ENCODE measurements at places on chromosomes 1 and 21.

DNA sequence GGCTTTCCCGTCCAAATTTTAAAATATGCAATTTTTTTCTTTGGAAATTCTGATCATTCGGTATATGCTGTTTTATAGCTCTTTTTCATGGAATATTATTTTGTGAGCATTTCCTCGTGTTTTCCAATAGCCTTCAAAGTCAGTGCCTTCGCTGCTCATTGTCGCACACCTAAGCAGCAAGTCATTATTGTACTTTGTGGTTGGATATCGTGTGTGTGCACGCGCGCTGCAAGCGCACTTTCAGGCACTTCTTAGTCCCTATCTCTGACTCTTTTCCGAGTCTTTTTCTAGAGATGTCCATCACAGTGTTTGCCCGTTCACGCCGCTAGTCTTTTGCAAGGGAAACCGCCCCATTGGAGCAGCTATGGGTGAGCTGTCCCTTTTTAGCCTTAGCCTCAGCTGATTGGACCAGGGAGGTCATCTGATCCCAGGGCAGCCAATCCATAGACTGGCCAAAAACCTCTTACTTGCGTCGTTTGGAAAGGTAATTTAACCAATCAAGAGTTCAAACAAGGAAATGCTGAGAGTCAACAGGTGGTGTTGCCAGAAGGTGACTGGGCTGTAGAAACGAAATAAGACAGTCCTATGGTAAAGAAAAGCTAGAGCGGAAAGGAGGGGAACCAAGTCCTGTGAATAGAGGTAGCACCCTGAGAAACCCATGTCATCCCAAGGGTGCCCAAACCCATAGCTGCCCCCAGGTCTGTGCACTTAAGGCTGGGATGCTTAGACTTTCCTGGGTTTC lies 710 bp upstream of the HYI start:
- ATAC-seq = peak; percentile 53

- ATAC-seq = no peak
These were observed 119.8 kb upstream of the PTGFR start for GRCh38 chr1:78370779-78371482.

GRCh38 chr1:39082010-39082799 lies 56.1 kb downstream of the NDUFS5 start:
- ATAC-seq = no peak

DNA sequence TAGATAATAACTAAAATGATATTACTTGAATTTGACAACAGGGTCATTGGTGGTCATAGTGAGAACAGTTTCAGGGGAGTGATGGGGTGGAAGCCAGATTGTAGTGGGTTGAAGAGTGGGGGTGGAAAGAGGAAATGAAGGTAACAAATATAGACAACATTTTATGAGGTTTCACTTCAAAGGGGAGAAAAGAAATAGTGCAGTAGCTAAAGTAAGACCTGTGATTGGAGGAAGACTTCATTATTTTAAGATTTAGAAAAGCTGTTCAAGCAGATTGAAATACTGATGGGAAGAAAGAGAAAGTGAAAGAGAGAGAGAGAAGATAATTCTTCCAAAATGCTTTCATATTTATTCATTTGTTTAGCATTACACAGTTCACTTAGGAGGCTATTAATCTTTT lies 52.0 kb upstream of the KCNA3 start:
- ATAC-seq = no peak

GRCh38 chr1:44848456-44849181 lies 5.6 kb upstream of the PTCH2 start:
- no peak for ATAC-seq

GRCh38 chr1:176102768-176103350 lies 104.2 kb downstream of the COP1 start:
- ATAC-seq = no peak

- no peak for ATAC-seq
These were observed 46.0 kb upstream of the SLC19A1 start for GRCh38 chr21:45588086-45588825.

- ATAC-seq = peak; percentile 70
These were observed 87.5 kb upstream of the SGIP1 start for GRCh38 chr1:66446261-66447001.

- no peak for ATAC-seq
These were observed 62.2 kb downstream of the NOS1AP start for GRCh38 chr1:162131400-162132321.

GRCh38 chr1:218346391-218347204 lies 1.5 kb downstream of the TGFB2 start:
- no peak for ATAC-seq
